ENCODE measurements at places on chromosomes 3 and 15. TPM values are rescaled to one million over a fixed set of nuclear protein-coding genes. Genes with fewer than 3 reads are reported as not detected.

The ATP8B4 gene
- 90.2 TPM for total RNA-seq

The TMC3 gene
- not detected for total RNA-seq

The PP2D1 gene
- not detected for total RNA-seq

The CRYGS gene
- total RNA-seq, result 0.86 TPM

The FRG2C gene
- under 0.01 TPM for total RNA-seq

The LTF gene
- total RNA-seq, result not detected

The FAM174B gene
- total RNA-seq, result 0.97 TPM

The DAZL gene
- not detected for total RNA-seq

The AP3B2 gene
- total RNA-seq, result 0.64 TPM

The AMT gene
- 1.3 TPM for total RNA-seq

The TRH gene
- not detected for total RNA-seq

The GOLGA8S gene
- under 0.01 TPM for total RNA-seq

The PTH1R gene
- total RNA-seq, result 2.6 TPM

The TMEM207 gene
- not detected for total RNA-seq

The NEDD4 gene
- 45.3 TPM for total RNA-seq

The SLC27A2 gene
- under 0.01 TPM for total RNA-seq

The ERICH6 gene
- total RNA-seq, result 0.43 TPM

The ANKRD34C gene
- total RNA-seq, result not detected

The UBXN7 gene
- 30.2 TPM for total RNA-seq

The BRK1 gene
- total RNA-seq, result 126 TPM

The MAP1A gene
- total RNA-seq, result 60.9 TPM

The ITIH3 gene
- 8.2 TPM for total RNA-seq

The KLHL40 gene
- not detected for total RNA-seq

The DOCK3 gene
- under 0.01 TPM for total RNA-seq

The SLC25A38 gene
- 18.4 TPM for total RNA-seq

The ST3GAL6 gene
- 5.2 TPM for total RNA-seq

The PLSCR2 gene
- not detected for total RNA-seq

The FETUB gene
- total RNA-seq, result not detected

The SMAD6 gene
- total RNA-seq, result 3.0 TPM

The SLC9A9 gene
- total RNA-seq, result 2.9 TPM

The MYZAP gene
- total RNA-seq, result 0.43 TPM

The ALPK3 gene
- total RNA-seq, result 0.86 TPM

The ATRIP gene
- total RNA-seq, result 5.5 TPM

All from fibroblast of villous mesenchyme (primary cell).